ENCODE measurements at places on chromosomes 12 and 14.

DNA sequence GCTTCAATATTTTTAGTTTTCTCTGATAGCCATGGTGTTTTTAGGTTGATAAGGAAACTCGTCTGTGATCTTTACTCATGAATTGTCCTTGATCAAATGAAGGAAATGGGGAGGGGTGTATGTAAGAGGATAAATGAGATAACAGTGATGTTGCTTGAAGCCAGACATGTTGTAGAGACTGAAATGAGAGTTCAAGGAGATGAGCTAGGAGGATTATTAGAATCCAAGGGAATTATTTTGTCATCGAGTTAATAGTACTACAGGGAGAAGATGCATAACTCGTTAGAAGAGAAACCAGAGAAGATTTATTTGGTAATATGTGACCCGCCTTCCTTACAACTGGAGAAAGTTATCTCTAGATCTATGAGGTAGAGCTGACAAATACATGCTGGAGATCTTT, 371.3 kb upstream of the DDHD1 start:
- DNase-seq: no peak

DNA sequence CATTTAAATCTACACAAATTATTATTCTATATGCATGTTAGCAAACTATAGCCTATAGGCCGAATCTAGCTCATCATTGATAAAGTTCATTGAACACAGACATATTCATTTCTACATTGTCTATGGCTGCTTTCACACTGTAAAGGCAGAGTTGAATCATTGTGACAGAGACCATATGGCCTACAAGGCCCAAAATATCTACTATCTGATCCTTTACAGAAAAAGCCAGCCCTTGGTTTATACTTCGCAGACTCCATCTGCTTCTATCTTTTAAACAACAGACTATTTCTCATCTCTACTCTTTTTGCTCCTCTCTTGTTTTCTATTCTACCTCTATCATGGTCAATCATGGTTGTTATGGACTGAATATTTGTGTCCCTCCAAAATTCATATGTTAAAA, 190.7 kb downstream of the EXOC5 start:
- DNase-seq: no peak

- DNase-seq: no peak
Measured at GRCh38 chr12:107355004-107355565, 261.7 kb upstream of the CRY1 start.

DNA sequence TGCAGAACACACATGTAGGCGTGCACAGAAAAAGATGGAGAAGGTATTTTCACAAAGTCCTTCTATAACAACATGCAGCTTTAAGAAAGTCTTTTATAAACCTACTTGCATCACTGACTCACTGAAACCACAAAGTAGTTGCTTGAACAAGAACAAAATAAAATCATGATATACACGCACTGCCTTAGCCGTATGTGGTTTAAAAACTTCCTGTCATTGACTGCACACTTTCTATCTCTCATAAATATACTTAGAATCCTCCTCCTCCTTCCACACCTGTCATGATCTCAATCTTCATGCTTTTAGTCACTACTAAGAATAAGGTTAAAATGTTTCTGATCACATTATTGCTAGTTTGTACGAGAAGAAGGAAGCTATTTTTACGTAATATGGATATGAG, 31.8 kb upstream of the RAD51AP1 start:
- DNase-seq: no peak

GRCh38 chr14:96189281-96189711, 15.3 kb upstream of the BDKRB2 start:
- no peak for DNase-seq

- no peak for DNase-seq
Measured at GRCh38 chr12:9319842-9320173, 111.6 kb upstream of the PZP start.

DNA sequence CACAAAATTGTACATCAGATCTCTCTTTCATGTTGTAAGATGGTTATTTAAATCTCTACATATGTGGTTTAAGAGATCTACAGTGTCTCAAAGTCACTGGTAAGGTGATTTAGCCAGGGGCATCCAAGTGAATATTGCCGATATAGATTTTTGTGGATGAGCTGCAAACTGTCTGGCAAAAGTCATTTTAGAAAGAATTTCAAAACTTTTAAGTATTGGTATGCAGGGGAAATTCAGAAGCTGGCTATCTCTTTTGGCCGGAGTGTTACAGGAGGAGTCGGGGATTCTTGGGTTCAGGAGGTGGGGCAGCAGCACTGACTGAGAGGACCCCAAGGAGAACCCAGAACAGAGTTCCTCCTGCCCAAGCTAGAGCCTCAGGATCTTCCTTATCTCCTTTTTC, 69.9 kb downstream of the PTHLH start:
- DNase-seq: no peak

DNA sequence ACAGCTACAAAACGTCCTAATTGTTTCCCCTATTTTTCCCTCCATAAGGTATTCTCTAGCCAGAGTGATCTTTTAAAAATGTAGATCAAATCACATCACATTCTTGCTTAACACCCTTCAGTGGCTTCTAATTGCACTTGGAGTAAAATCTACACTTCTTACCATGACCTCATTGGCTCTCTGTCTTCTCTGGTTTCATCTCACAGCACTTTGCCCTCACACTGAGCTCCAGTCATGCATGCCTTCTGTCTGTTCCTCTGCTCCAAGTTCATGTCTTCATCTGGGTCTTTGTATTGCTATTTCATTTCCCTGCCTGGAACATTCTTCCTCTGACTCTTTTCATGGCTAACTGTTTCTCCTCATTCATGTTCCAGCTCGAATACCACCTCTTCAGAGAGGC, 220.4 kb upstream of the GARIN6 start:
- no peak for DNase-seq

DNA sequence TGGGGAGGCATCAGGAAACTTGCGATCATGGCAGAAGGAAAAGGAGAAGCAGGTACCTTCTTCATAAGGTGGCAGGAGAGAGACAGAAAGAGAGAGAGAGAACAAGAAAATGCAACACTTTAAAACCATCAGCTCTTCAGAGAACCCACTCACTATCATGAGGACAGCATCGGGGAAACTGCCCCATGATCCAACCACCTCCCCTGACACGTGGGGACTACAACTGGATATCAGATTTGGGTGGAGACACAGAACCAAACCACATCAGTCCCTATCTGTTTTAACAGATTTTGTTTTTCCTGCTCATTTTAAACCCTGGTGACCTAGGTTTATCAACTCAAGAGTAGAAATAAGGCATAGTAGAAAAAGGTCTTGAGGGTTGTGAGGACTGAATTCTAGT, 210.1 kb upstream of the PLXNC1 start:
- no peak for DNase-seq

DNA sequence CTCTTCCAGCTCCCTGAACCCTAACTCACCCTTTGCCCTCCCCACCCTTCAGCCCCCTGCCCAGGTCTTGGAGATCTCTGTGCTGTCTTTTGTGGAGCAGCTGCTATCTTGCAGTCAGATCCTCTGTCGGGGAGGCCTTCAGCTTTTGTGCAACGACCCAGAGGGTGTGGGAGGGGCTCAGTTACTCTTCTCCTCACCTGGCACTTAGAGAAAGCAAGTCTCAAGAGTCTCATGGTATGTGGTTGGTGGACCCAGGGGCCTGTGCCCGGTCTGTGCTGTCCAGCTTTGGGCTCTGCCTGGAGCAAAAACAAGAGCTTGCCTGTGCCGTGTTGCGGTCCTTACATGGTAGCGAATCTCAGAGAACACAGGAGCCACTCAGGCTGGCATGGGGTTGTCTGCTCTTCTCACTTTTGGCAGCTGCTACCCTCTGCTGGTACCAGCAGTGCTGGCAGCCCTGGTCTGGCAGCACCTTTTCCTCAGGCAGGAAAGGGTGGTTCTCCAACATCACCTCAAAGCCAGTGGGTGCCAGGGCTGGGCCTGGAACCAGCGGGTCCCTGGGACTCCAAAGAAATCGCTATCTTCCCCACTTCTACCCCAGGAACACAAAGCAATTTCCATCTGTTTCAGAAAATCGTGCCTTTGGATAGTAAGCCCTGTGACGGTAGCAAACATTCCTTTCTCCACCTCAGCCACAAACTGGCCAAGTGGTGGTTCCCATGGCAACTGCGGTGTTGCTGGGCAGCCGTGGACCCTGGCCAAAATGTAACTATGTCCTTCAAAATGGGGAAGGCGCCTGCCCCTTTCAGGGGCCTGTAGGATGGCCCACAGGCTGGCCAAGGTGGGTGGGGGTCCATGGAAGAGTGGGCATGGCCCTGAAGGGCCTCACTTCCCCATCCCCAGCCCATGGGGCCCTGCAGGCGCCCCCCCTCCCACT, 90.0 kb downstream of the RIN3 start:
- no peak for DNase-seq

DNA sequence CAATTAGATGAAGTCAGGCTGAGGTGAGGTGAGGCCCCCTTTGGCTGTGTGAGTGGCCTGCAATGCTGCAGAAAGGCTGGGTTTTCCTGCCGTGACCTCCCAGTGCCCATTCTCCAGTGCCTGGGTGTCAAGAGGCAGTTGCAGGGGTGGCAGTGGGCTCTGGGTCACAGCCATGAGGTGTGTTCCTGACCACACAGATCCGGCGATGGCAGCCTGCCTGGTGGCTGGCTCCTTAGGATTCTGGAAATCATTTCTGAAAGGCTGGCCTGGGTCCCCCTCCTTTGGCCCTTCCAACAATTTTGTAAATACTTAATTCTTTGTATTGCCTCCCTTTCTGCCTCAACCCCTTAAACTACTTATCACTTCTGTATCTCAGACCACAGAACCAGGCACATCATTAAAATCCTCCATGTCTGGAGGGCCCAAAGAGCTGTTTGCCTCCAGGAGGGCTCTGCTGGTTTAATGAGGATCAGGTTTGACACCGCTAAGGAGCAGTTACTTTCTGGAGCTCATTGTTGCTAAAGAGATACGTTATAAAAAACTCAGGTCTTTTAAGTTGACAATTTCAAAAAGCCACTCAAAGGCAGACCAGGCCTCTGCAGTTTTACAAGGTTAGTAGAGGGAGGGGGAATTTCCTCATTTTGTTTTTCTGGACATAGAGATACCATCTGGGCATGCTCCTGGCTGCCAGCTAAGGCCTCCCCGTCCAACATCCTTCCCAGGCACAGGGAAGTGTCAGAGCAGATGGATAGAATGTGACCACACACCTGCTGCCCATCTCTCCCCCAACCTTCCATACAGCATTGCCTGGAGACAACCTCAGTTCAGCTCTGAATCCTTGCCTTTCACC, 204.4 kb downstream of the FOXN3 start:
- no peak for DNase-seq

GRCh38 chr12:116130431-116130830, 147.1 kb downstream of the MED13L start:
- DNase-seq: no peak

GRCh38 chr12:15634010-15634683, 155.0 kb downstream of the EPS8 start:
- DNase-seq: no peak

- DNase-seq: no peak
Measured at GRCh38 chr12:119902084-119902509, 25.0 kb upstream of the CIT start.

GRCh38 chr12:12338527-12339168, 11.4 kb downstream of the MANSC1 start:
- DNase-seq: no peak

DNA sequence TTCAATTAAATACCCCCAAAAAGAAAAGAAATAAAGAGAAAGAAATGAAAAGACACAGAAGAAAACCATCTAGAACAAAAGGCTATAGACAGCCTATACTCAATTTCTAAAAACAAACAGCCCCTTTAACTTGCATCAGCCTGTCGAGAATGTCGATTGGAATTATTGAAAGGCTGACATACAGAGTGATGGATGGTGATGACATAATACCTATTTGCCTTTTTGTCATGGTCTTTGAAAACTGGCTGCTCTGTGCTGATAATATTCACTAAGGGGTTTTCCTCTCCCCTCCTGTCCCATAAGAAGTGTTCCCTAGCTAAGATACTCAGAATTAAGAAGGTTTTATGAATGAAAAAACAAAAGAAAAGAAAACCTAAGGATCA, 393.7 kb downstream of the SOX5 start:
- no peak for DNase-seq

DNA sequence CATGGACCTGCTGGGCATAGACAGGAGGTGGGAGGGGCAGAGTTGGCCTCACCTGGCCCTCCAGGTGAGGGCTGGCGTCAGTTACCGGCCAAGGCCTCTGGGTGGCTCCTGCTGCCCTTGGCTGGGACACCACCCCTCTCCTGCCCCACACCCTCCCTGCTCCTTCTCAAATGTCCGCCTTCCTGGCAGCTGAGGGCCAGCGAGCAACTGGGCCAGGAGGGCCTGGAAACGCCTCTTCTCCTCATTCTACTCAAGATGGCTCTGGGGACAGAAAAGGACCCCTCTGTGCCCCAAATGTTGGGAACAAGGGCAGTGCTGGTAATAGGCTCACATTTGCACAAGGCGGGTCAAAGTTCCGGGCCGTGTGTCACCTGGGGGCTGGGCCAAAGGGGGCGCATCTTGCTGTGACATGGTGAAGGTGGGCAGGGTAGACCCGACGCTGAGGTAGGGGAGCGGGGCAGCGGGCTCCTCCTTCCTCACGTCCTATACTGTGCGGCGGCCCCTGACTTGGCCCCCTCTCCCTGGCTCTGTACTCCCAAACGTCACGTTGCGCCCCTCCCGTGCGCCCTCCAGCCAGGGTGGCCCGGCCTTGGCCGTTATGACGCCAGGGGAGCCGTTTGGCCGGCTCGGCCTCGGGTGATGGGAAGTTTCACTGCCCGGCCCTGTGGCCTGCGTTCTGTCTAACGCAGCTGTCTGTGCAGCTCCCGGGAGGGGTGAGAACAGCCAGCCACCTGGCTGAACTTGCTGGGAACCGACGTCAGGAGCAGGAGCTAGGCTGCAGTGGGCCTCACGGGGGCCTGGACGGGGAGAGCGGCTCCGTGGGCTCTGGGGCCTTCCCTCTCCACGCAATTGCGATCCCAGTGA, 18.0 kb upstream of the DLK1 start:
- no peak for DNase-seq

DNA sequence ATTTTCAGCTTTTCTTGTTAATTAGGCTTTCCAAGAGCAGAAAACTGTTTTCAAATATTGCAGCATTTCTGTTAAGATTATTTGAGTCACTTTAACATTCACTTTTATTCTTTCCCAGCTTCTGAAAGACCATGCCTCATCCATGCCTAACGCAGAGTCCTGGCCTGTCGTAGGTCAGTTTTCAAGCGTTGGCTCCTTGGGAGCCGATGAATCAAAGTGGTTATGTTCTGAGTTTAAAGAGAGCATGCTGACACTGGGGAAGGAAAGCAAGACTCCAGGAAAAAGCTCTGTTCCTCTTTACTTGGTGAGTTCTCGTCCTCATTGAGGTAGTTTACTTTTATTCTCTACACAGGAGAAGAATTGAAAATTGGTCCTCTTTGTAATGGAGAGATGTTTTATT, 33.1 kb downstream of the TDP1 start:
- DNase-seq: no peak

DNA sequence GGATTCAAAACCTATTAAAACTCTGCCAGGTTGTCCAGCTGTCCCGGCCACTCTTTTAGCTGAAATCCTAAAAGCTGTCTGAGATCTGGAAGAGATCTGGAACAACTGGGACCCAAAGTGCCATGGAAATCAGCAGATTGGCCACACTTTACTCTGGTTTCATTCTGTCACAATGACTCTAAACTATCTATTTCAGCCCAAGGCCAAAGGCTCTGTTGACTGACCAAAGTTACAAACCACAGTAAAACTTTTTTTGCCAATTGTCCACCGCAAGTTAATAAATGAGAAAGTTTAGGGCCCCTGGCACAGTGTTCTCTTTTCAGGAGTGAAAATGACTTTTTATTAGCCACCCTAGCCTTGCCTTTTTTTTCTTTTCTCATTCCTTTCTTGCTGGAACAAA, 113.4 kb upstream of the CPM start:
- DNase-seq: no peak

All from esophagus squamous epithelium (tissue), 5 donors.